Nephron progenitor cell (in vitro differentiated cells): ENCODE measurements at places on chromosomes 5 and 9.

GRCh38 chr9:108412755-108413154, 443.0 kb downstream of the ACTL7B start:
- H3K27ac ChIP-seq = no peak overlapping the region
- H3K36me3 ChIP-seq = no peaks in the 10 kb centered on the region
- H3K27me3 ChIP-seq = no peaks in the 10 kb centered on the region

DNA sequence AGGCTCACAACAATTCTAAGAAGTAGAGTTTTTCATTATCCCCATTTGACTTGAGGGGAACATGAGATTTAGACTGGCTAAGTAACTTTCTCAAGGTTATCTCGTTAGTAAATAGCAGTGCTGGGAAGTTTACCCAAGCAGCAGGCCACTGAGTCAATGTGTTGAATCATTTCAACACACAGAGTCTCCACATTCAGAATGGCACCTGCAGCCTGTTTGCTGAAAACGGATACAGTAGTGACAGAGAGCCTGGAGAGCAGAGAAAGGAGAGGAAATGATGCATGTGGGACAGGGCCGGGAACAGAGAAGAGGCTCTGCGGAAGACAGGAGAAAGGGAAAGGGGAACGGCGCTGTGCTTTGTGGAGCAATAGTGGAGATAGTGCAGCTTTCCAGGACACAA, 33.5 kb upstream of the ZSWIM6 start:
- H3K36me3 ChIP-seq = no peaks in the 10 kb centered on the region
- H3K4me3 ChIP-seq = no peak overlapping the region
- H3K4me1 ChIP-seq = peaks cover 31% of the 10 kb centered on the region
- no peak for DNase-seq

DNA sequence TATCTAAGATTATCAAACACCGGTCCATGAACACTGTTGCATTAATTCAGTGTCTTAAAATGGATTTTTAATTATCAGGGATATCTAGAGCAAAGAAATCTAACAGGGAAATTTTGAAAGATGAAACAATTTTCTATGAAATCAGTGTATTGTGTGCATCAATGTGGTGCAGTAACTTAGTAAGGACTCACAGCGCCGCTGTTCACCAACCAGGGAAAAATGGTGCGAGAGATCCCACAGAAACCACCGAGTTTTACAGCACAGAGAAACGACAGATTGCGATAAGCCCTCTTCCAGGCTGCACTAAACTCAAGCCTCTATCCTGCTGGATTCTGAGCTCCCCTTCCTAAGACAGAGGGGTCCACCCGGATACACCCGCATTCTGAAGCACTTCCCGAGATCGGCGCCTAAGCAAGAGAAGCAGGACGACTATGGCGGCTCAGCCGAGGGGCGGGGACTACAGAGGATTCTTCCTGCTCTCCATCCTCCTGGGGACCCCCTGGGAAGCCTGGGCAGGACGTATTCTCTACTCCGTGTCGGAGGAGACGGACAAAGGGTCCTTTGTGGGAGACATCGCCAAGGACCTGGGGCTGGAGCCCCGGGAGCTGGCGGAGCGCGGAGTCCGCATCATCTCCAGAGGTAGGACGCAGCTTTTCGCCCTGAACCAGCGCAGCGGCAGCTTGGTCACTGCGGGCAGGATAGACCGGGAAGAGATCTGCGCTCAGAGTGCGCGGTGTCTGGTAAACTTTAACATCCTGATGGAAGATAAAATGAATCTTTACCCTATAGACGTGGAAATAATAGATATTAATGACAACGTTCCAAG, at the start of gene PCDHGA7:
TSS of gene PCDHGA7 (plus strand) at position 274 of the 826 bp plus-strand sequence. CDS start at position 432, 158 bp downstream.
- peaks cover 25% of the 10 kb centered on the region for H3K36me3 ChIP-seq
- no peak for DNase-seq
- H3K4me1 ChIP-seq = no peaks in the 10 kb centered on the region
- no peak within 1 kb of the TSS for H3K27ac ChIP-seq
- no peaks in the 10 kb centered on the region for H3K27me3 ChIP-seq

DNA sequence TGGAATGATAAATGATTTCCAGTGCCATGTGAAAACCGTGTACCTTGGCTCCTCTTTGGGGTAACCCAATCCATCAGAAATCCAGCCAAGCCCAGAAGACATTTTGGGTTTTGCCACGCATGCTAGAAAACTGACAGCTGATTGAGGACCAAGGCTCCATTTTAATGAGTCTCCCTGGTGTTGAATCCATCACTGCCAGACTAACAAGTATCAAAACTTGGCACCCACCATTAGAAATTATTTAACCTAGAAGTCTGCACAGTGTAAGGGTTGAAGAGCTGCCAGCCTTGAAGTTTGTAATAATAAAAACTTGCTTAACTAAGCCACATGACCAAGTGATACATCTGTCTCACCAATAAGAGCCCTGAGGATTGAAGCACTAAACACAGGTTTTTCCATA, 369.9 kb downstream of the DNAH5 start:
- no peaks in the 10 kb centered on the region for H3K36me3 ChIP-seq
- H3K4me3 ChIP-seq = no peak overlapping the region
- no peaks in the 10 kb centered on the region for H3K4me1 ChIP-seq
- peaks cover 3% of the 10 kb centered on the region for H3K27me3 ChIP-seq

GRCh38 chr5:81161012-81161601, 72.0 kb upstream of the CKMT2 start:
- no peak for DNase-seq
- no peak overlapping the region for H3K27ac ChIP-seq
- H3K36me3 ChIP-seq = no peaks in the 10 kb centered on the region

DNA sequence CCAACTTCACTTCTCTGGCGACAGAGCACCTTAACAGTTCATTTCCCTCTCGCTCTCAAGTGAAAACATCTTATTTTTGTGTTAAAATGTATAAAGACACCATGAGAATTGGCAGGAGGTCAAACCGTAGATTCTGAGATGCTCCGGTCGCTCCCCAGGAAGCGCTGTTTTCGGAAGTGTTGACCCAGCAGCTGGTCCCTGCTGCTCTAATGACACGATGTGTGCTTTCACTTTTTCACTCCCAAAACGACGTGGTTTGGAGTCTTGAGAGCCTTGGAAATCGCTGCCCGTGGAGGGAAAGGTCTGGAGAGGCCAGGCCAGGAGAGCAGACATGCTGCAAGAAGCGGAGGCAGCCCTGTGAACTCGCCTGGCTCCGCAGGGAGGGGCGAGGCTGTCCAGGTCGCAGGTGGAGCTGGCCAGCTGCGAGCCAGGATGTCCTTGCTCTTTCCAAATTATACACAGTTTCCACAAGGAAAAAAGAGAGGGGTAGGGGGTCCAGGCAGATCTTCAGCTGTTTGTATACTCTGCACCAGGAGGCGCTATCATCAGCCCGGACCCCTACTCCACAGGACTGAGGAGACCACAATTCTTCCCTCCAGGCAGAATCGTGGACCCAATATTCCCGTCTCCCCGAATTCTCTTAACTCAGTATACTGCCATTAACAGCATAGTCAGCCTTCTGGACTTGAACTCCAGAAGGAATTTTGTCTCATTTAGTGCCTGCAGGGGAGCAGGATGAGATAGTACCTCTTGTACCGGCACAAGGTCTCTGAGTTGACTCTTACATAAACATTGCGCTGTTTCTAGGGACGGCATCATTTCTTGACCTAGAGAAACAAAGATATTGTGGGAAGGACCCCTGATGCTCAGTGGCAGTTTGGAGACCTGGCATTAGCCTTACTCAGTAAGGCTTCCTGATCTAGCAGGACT, 248.6 kb upstream of the ANKRD55 start:
- peak; percentile 30 for DNase-seq
- peak overlapping the region; percentile 84 for H3K4me3 ChIP-seq
- H3K4me1 ChIP-seq = peaks cover 44% of the 10 kb centered on the region
- H3K36me3 ChIP-seq = no peaks in the 10 kb centered on the region
- peaks cover 14% of the 10 kb centered on the region for H3K27me3 ChIP-seq

DNA sequence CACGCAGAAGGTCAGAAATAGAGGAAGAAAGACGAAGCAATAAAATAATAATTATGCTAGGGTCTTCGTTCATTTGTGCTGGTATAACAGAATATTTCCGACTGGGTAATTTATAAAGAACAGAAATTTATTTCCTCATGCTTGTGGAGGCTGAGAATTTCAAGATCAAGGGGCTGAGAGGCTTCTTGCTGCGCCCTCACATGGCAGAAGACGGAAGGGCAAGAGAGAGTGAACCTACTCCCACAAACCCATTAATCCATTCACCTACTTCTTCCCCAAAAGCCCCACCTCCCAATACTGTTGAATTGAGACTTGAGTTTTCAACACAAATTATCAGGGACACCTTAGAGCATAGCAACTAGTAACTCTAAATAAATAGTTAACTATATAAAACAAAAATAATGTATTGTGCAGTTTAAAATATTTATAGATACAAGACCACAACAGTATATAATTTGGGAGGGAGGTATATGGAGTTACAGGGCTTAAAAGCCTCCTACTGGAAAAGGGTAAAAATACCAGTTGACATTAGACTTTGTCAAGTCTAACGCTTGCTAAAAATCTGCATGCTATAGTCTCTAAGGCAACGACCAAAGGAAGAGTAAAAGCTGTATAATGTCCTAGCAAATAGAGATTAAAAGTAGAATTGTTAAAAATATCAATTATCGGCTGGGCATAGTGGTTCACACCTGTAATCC, 40.3 kb upstream of the NAA35 start:
- H3K27ac ChIP-seq = no peak overlapping the region
- DNase-seq = peak; percentile 55
- H3K27me3 ChIP-seq = peaks cover 6% of the 10 kb centered on the region
- H3K4me1 ChIP-seq = no peaks in the 10 kb centered on the region

GRCh38 chr5:39580702-39581453, 156.1 kb upstream of the DAB2 start:
- DNase-seq = no peak
- no peak overlapping the region for H3K27ac ChIP-seq
- no peaks in the 10 kb centered on the region for H3K4me1 ChIP-seq
- no peaks in the 10 kb centered on the region for H3K36me3 ChIP-seq
- H3K4me3 ChIP-seq = no peak overlapping the region

GRCh38 chr5:177133096-177133852, at the start of gene NSD1:
TSS of gene NSD1 (plus strand) at chr5:177133773. CDS start at chr5:177135104, 1,331 bp downstream.
- H3K4me1 ChIP-seq = peaks cover 60% of the 10 kb centered on the region
- H3K4me3 ChIP-seq = peak within 1 kb of the TSS; percentile 87
- peaks cover 19% of the 10 kb centered on the region for H3K27me3 ChIP-seq
- peak within 1 kb of the TSS; percentile 95 for H3K27ac ChIP-seq
- DNase-seq = peak; percentile 87
- H3K36me3 ChIP-seq = peaks cover 31% of the 10 kb centered on the region

DNA sequence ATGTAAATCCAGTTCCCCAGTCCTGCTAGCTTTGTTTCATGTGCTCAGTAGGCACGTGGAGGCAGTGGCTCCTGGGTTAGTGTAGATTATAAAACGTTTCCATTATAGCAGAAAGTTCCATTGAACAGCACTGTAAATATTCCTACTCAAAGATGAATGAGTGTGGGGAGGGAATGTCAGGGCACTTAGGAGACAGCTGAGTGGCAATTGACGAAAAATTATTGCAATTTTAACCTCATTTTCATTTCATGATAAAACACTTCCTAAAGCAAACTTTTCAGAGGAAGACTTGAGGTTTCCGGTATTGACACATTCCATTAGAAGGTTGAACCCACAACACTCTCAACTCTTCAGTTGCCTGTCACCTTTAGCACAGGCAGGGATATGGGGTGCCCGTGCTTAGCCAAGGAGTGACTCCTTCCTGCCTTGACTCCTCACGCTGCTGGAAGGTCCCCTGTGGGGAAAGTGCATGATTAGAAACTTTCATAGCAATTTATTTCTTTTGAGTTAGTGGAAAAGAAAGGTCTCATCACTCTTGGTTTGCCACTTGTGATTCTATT, 41.2 kb downstream of the SLC46A2 start:
- no peaks in the 10 kb centered on the region for H3K27me3 ChIP-seq
- H3K36me3 ChIP-seq = peaks cover 28% of the 10 kb centered on the region
- no peak overlapping the region for H3K27ac ChIP-seq

DNA sequence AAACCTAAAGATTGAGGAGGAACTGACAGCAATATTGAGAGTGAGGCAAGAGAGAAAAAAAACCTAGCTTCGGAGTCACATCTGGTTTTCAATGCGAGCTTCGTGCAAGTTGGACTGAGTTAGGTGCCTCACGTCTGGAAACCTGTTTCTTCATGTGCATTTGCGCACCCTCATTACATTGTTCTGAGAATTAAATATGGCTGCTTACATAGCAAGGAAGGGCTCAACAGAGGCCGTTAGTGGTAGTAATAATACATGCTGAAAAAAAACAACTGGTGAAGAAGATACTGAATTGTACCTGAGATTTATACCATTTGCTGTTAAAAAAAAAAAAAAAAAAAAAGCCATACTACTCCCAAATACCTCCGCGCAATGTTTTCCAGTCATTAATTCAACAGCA, 18.6 kb downstream of the DNAJA1 start:
- H3K36me3 ChIP-seq = peaks cover 30% of the 10 kb centered on the region
- DNase-seq = no peak
- peaks cover 19% of the 10 kb centered on the region for H3K4me1 ChIP-seq
- H3K4me3 ChIP-seq = peak overlapping the region; percentile 86

GRCh38 chr5:68458416-68459021, 243.0 kb downstream of the PIK3R1 start:
- no peak for DNase-seq
- H3K27me3 ChIP-seq = peaks cover 2% of the 10 kb centered on the region
- H3K27ac ChIP-seq = no peak overlapping the region
- peaks cover 5% of the 10 kb centered on the region for H3K36me3 ChIP-seq
- H3K4me3 ChIP-seq = no peak overlapping the region
- peaks cover 44% of the 10 kb centered on the region for H3K4me1 ChIP-seq

DNA sequence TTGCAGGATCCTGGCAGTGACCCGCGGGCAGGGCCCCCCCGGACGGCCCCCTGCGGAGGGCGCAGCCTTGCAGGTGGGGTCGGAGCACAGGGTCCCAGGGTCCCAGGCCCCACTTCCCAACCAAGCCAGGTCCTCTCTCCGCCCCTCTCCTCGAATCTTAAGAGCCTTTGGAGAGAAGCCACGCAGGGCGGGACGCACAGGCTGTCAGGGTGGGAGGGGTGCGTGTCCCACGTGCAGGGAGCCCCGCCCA, 18.4 kb upstream of the EGFL7 start:
- H3K4me3 ChIP-seq = no peak overlapping the region
- no peak overlapping the region for H3K27ac ChIP-seq
- no peaks in the 10 kb centered on the region for H3K36me3 ChIP-seq
- peaks cover 44% of the 10 kb centered on the region for H3K4me1 ChIP-seq

DNA sequence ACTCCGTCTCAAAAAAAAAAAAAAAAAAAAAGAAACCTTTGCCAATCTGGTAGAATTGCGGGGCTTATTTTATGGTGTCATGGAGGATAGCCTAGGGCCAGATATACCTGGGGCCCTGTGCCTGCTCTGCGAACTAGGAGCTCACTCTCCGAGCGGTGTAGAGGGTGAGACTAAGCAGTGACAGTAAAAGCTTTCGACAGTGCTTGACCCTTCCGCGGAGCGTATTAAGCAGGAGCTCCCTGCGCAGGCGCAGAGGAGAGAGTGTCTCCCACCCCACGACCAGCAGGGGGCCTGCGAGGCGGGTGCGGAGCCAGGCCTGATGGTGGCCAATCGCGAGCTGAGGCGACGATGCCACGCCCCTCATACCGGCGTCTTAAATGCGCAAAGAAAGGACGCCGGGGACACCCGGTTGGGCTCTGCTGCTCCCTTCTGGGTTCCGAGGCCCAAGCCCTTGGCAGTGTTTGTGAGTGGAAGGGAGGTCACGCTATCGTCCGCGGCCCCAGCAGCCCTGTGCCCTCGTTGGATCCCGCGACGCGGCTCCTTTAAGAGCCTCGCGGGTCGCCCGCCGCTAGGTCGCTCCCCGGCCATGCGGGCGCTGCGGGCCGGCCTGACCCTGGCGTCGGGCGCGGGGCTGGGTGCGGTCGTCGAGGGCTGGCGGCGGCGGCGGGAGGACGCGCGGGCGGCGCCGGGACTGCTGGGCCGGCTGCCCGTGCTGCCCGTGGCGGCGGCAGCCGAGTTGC, at the start of gene ENDOG:
TSS of gene ENDOG (plus strand) at position 402 of the 740 bp plus-strand sequence. CDS start at position 587, 185 bp downstream.
- H3K4me1 ChIP-seq = peaks cover 10% of the 10 kb centered on the region
- H3K4me3 ChIP-seq = peak within 1 kb of the TSS; percentile 83
- peaks cover 13% of the 10 kb centered on the region for H3K27me3 ChIP-seq
- H3K27ac ChIP-seq = peak within 1 kb of the TSS; percentile 59
- peaks cover 15% of the 10 kb centered on the region for H3K36me3 ChIP-seq
